GM04504 (cell line): ENCODE measurements at places on chromosomes 12 and 14.

GRCh38 chr12:18798535-18799361, 60.8 kb downstream of the CAPZA3 start:
- peak; percentile 19 for DNase-seq

GRCh38 chr14:104396682-104397470, 182.7 kb upstream of the C14orf180 start:
- no peak for DNase-seq

- no peak for DNase-seq
These were observed at the start of gene ALDH2 for GRCh38 chr12:111766608-111767361. TSS of gene ALDH2 (plus strand) at chr12:111766933. CDS start at chr12:111766983, 50 bp downstream.

- no peak for DNase-seq
These were observed 2.6 kb downstream of the FLRT2 start for GRCh38 chr14:85532374-85533022.

DNA sequence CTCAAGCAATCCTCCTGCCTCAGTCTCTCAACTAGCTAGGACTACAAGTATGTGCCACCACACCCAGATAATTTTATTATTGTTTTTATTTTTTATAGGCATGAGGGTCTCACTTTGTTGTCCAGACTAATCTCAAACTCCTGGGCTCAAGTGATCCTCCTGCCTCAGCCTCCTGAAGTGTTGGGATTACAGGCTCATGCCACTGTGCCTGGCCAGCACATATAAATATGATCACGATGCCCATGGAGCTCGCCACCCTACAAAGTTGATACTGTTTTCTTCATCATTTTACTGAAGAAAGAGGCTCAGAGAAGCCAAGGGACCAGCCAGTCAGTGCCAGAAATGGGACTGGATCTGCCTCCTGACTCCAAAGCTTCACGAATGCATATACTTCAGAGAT, 53.1 kb downstream of the NFKBIA start:
- no peak for DNase-seq

DNA sequence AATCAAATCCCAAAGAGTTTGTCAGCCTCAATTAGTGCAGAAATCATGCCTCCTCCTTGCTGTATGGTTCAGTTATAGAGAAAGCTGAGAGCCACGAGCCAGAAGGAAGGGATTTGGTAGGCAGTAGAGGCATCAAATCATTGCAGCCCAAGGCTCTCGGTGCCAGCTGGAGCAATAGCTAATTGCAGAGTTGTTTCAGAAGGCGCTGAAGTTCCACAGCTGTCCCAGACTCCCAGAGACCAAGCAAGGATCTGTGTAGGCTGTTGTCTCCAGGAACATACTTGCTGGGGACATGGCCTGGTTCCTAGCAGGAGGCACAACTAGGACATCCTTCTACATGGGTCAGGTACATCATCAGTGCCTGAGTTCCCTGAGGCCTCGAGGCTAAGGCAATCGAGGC, 80.4 kb upstream of the WSCD2 start:
- no peak for DNase-seq

DNA sequence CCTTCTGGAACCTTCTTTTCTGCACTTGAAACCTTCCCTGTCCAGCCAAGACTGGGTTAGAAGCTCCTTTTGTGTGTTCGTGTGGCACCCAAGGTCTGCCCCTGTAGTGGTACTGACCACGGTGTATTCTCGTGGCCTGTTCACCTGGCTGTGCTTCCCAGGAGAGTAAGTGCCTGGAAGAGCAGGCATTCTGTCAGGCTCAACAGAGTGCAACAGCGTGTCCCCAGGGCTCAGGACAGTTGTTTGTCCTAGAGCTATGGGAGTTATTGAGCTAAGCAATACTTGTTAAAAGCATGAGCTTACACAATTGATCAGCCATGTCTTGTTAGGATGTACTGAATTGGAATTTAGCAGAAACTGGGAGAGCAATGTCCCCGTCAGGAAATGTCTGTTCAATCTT, 12.9 kb upstream of the SLC38A2 start:
- no peak for DNase-seq

- peak; percentile 68 for DNase-seq
These were observed 53.6 kb downstream of the ARF6 start for GRCh38 chr14:49946320-49947141.

GRCh38 chr12:19546611-19547162, 107.4 kb downstream of the AEBP2 start:
- DNase-seq, result no peak

DNA sequence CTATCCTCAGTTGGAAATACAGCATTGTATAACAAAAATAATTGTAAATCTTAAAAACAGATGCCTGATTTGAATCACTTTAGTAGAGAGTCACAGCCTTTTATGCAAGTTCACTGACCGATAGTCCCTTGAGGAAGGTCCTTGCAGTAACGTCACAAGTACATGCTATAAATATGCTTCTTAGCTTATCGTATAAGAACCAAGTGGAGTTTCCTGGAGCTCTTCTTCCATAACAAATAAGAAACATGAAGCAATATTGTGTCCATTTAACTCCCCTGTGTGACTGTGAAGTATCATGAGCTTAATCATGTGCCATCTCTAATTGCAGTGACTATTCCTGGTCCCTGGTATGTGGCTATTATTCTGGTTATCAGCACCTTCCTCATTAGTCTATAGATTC, 107.9 kb downstream of the SLC38A4 start:
- DNase-seq, result no peak

- no peak for DNase-seq
These were observed 921.8 kb downstream of the VRK1 start for GRCh38 chr14:97718886-97719442.

- no peak for DNase-seq
These were observed 99.0 kb upstream of the DDHD1 start for GRCh38 chr14:53252141-53252540.

- no peak for DNase-seq
These were observed 23.2 kb downstream of the PXN start for GRCh38 chr12:120242275-120242799.

GRCh38 chr14:78164226-78164853, 5.8 kb upstream of the NRXN3 start:
- DNase-seq, result no peak

GRCh38 chr14:77311217-77311616, 9.5 kb downstream of the POMT2 start:
- no peak for DNase-seq

DNA sequence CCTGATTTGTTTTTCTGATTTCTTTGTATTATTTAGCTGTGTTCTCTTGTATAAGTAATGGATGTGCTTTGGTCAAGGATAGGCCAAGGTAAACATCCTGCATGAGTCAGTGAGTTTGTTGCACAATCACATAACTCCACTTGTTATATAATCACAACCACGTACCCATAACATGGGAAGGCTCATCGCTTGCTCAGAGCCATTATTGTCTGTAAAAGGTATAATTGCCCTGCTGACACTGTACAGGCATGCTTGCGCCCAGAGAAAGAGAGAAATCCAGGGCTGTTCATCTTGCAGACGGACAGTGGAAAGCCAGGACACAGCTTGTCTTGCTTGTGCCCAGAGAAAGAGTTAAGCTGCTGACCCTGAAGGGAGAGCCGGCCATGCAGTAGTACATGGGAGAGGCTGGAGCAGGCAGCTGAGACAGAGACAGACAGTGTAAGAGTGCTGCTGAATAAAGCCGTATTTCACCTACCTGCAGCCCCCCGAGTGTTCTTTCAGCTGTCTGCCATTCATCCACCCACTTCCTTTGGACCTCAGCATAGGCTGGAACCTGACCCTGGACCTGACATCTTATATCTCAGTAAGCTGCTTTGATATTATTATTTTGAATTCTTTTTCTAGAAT, 174.7 kb upstream of the DAAM1 start:
- no peak for DNase-seq

GRCh38 chr14:32635061-32635719, 303.5 kb upstream of the NPAS3 start:
- DNase-seq, result no peak

DNA sequence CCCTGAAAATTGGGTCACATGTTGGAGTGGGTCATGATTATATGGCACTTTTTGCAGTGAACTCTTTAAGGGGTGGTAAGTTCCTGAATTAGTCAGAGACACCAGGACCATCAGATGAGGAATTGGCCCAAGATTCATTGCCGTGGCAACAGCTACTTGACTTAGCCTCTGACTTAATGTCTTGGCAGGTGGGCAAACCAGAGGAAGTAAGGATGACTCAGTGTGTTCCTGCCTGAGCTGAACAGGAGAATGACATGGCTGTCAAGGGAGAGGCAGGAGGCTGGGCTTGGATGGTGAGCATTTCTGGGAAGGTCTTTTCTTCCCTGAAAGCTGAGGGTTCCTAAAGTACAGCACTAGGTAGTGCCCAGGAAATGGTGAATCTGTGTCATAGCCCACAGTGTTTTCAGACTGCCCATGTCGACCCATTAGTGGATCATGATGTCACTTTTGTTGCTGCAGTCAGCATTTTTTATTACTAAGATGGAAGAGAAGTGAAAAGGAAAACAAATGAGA, 170.1 kb upstream of the PWP1 start:
- DNase-seq, result peak; percentile 86

DNA sequence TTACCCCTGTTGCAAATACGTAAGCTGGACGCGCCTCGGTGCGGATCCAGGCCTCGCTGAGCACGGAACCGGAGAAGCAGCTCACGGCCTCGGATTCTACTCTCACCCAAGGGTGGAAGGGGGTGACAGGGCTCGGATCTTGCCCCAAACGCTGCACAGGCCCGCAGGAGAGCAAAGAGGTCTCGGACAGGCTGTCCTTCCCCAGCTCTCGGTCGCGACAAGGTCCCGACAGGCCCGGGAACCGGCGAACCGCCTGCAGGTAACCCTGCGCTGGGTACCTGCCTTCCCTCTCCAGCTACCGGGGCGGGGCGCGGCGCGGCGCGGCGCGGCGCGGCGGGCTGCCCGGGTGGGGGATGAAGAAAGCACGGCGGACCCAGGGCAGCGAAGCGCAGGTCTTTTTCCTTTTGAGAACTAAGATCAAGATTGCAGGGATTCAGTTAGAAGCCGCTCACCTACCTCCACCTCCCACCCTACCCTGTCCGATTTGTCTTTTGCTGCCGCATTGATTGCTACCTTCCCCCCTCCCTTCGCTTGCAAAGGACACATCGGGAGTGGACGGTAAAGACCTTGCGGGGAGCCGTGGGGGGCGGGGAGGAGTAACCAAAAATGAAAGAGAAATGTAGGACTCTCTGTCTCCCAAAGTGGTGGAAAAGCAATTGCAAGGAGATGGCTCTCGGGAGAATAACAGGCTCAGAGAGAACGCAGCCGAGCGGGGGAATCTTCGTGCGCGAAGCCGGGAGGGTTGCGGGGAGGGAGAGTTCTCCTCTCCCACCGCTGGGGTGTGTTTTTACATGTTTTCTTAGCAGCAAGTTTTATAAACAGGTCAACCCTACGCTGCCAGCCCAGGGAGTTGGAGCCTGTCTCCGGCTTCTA, 8.4 kb upstream of the TBX3 start:
- DNase-seq, result no peak

DNA sequence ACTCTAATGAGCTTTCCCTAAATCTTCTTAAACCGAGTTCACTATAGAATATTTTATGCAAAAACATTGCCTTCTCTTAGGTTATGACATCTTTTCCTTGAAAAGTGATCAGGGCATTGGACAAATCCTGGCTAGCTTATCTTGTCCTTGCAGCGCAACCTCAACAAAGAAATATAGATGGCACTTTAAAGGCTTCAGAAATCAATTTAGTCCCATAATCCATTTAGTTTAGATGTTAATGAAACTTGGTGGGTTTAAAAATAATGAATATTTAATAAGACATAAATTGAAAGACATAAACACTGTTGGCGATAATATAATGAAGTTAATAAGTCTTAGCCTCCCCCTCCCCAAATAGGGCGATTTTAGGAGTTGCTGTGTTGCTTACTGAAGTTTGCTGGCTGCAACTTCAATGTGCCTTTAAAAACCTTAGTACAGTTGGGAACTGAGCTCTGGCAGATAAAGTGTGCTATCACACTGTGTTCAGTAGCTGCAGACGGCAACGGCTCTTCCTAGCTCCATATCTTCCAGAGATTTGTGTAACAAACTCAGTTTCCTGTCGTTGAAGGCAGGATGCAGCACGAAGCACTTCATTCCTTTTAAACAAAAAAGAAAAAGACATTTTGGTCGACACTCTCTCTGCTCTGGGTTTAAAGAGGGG, 19.5 kb downstream of the PLXNC1 start:
- DNase-seq, result no peak

DNA sequence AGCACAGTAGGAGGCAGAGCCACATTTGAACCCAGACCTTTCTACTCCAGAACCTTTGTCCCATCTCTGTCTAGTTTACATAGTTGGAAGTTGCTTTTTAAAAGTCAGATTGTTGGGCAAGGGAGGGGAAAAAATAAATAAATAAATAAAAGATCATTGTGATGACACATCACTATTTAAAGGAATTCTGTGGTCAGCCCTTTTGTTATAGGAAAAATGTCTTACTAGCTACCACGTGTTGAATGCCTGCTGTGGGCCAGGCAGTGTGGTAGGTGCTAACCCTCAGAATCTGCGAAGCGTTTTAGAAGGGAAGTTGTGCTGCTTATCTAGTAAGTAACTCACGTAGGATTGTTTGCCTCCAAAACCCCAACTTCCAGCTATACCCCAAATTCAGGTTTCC, 62.3 kb downstream of the BHLHE41 start:
- DNase-seq, result no peak

DNA sequence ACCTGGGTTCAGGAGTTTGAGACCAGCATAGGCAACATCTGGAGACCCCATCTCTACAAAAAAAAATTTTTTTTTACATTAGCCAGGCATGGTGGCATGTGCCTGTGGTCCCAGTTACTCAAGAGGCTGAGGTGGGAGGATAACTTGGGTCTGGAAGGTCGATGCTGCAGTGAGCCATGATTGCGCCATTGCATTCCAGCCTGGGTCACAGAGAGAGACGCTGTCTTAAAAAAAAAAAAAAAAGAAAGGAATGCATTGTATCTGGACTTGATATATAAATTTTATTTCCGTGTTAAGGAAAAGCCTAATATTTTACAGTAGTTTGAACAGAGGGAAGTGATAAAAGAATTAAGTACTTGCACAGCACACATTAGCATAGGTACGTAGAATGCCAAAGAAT, 97.2 kb downstream of the ZC3H14 start:
- DNase-seq, result no peak

GRCh38 chr12:121064116-121064515, 25.1 kb upstream of the OASL start:
- DNase-seq, result no peak

DNA sequence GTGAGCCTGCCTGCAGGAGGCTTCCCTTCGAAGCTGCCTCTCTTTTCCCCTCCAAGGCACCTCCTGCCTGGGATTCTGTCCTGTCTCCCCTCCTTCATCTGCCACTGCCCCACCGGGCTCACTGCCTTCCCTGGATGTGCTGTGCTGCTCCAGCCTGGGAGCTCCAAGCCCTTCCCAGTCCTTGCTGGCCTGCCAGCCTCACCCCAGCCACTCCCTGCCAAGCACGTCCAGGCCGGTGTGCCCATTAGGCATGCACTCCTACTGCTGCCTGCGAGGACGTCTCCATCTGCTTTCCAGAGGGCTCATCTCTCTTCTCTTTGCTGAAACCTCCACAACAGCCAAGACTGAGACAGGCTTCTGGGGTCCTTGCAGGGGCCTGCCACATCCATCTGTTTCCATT, 8.4 kb upstream of the SLC25A47 start:
- DNase-seq, result no peak

GRCh38 chr12:66742508-66743367, 63.9 kb upstream of the GRIP1 start:
- DNase-seq, result no peak
